ENCODE measurements at places on chromosomes 7 and 10. TPM values are rescaled to one million over a fixed set of nuclear protein-coding genes. Genes with fewer than 3 reads are reported as not detected.

The SPRN gene
- total RNA-seq = not detected

The UCMA gene
- total RNA-seq = not detected

The ATOH7 gene
- total RNA-seq = not detected

The PMPCB gene
- total RNA-seq = 44.3 TPM

- DNase-seq = no peak
Measured at GRCh38 chr7:137879357-137880158, 32.8 kb upstream of the DGKI start.

DNA sequence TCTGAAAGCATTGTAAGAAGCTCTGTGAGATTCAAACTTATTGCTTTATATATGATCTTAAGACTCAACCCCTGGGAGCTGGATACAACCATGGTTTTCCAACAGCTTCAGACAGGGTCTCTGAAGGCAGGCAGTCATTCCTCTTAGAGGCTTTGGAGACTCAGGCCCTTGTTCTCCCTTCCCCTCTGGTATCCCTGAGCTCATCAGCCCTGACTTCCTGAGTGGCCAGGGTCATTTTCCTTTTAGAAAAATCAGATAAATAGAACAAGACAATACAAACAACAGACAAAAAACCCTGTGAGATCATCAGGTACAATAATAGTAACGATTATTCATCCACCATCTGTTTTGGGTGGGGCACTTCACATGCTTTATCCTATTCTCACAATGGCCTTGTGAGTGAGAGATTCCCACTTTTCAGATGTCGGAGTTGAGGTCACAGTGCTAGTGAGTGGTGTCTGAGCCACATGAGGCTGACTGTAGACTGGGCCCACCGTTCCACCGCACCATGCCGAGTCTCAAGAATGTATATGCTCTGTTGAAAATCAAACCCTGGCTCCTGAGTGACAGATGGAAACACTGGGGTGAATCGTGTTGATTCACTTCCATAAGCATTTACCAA is 144.2 kb downstream of the CXCL12 start:
- no peak for DNase-seq

DNA sequence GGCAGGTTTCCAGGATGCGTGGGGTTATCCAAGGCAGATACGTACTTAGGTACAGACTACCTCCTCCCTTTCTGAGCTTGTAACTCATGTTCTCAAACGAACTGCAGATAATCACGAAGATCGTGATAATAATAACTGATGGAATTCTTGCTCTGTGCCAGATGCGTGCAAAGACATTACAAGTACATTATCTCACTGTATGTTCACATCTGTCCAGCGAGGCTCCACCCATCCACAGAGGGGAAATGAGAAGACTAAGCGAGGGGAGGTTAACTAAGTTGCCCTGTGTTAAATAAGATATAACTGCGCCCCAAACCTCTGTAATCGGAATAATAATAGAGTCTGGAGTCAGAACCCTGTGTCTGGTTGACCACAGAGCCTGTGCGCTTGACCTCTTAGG is 1.9 kb downstream of the GALNT17 start:
- no peak for DNase-seq

DNA sequence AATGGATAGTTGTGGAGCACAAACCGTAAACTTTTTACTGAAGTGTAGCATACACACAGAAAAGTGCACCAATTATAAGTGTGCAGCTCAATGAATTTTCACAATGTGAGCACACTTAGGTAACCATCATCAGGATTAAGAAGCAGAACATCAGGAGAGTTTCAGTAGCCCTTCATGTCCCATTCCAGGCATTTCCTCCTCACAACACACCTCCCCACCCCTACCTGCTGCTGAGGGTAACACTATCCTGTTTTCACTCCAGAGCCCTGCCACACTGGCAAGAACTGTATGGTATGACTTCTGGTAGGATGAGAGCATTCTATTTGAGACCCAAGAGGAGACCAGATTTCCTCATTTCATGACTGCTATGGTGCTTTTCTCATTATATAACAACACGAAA is 166.5 kb downstream of the PPP1R3A start:
- DNase-seq = no peak

DNA sequence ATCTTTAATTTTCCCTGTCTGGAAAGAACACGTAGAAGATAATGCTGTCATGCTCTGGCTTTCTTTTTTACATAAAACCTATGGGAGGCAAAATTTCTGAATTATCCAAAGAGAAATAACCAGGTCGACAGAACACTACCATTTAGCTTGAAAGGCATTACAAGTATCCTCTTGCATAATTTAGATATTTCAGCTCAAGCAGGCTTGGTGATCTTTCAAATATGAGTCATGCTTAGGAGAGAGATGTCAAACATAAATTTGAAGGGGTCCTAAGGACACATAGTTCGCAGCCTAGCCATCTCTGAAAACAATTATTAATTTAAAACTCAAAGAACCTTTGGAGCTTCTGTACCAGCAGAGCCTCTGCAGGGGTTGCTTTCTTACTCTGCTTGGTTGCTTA is 100.9 kb downstream of the FAS start:
- DNase-seq = no peak

GRCh38 chr7:30841801-30842541 is 69.7 kb upstream of the AQP1 start:
- DNase-seq = no peak

DNA sequence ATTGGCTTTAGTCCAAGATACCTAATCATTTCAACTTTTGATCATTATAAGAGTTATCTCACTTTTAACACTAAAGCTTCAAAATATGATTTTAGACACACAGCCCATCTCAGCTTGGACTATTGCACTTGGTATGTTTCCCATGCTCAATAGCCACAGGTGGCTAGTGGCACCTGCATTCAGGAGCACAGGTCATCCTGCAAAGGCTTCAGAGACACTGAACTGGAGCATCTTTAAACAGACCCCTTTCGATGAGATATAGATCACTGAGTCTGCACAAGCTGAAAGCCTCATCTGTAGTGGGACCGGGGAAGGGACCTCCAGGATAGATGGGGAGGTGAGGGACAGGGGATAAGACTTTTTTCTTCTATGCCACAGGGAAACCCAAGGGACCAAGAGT is 48.5 kb upstream of the TARP start:
- DNase-seq = no peak

DNA sequence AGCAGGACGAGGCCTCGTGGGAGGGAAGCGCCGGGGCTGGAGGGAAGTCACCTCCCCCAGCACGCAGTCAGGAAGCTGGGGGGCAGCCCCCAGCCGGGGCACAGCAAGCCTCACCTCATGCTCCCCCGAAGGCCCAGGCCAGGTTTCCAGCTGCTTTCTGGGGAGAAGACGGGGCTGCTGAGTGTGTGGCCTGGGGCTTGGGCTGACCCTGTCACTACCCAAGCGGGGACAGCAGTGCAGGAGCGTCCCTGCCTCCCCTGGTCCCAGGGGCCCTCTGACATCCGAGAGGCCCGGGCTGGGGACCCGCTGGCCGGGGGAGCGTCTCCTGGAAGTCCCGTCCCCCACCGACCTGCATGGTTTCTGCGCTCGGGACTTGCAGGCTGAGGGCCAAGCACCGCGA is 19.7 kb upstream of the NKX6-2 start:
- no peak for DNase-seq

DNA sequence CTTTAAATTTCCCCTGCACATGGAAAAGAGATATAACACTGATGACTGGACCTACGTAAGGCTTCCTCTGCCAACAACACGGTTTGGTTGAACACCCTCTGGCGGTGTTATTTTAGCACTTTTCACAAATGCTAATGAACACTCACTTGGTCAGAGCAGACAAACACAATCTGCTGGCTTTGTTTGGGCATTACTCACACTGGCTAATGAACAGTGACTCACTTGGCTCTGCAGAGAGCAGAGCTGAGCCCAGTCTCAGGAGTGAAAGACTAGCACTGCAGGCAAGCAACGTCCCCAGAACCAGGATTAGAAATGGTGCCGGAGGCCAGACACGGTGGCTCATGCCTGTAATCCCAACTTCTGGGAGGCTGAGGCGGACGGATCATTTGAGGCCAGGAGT is 430.8 kb downstream of the PLXNA4 start:
- DNase-seq = no peak

DNA sequence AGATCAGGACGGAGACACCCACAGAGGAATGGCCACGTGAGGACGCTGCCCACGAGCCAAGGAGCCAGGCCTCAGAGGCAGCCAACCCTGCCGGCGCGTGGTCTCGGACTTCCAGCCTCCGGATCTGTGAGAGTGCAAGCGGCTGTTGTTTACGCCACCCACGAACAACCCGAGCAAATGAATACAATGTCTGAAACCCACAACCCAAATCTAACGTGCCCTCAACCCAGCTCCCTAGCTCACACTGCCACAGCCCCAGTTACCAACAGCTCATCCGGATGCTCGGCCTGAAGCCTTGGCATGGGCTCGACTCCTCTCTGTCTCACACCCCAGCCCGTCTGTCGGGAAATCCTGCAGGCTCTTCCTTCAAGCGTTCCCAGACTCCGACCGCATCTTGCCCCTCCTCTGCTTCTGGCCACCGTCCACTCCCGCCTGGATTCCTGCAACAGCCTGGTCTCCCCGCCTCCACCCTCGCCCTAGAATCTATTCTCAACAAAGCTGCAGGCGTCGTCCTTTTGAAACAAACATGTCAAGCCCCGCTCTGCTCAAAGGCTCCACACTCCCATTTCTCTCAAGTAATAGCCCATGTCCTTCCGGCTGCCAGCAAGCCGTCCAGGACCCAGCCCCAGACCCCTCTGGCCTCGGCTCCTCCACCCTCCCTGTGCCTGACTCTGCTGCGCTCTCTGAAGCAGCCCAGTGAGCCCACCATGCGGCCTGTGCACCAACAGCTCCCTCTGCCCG is 35.3 kb downstream of the STK32C start:
- DNase-seq = no peak

DNA sequence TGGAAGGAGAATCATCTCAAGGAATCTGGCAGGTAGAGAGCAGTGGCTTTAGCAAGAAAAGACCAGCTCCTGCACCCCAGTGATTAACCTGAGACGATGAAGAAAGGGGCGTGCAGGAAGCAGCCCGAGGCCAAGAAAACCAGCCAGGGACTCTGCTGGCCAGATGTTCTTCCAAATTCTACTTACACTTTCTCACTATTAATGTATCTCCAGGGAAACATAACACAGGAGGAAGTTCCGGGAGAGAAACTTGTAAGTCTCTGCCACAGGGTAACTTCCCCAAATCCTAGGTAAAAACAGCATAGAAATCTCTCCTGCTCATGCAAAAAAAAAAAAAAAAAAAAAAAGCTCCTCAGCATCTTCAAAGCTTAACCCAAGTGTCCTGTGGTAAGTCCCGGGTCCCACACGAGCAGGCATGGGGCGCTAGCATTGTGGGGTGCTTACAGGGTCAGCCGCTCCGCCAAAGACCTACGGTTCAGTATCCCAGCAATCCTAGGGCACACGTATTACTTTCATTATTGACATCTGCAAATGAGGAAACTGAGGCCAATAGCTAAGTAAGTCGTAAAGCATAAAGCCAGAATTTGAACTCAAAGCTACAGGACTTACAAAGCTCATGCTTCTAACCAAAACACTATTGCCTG is 97.2 kb upstream of the GNA12 start:
- no peak for DNase-seq

- no peak for DNase-seq
Measured at GRCh38 chr7:130673066-130673465, 4.5 kb upstream of the COPG2 start.
